CD4-positive, CD25-positive, alpha-beta regulatory T cell (primary cell): ENCODE measurements at places on chromosomes 6 and 20. TPM values are rescaled to one million over a fixed set of nuclear protein-coding genes. Genes with fewer than 3 reads are reported as not detected.

DNA sequence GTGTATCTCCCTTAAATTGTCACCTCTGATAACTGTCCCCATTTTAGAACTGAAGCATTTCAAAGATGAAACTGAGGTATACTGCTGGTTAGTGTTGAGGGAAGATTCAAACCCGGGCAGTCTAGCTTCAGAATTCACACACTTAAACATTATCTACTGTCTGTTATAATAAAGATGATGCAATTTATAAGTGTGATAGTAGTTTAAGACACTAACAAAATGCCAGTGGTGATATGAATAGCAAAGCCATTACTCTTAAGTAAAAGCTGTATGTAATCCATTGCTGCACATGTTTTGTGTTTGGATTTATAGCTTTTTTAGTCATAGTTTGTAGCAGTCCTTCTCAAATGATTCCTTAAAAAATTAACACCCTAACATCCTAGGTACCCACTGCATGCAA is 19.8 kb downstream of the USP45 start:
- DNase-seq: no peak

DNA sequence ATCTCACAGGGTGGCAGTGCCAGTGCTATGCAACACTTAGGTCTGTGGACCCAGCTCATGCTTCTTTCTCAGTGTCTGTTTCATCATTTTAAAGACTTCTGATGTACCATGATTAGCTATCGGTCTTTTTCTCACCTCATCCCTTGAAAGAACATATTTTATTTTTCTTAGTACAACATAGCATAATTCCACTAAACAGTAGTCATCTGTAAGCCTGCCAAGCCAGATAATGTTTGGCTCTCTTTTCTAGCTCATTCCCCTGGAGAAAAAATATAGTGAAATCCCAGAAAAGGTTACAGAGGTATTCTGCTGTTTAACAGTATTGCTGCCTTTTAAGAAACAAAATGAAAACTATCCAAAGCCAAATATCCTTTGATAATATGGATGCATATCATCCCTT is 177.0 kb upstream of the MMS22L start:
- DNase-seq: no peak

GRCh38 chr6:30768634-30769087 is 24.3 kb upstream of the IER3 start:
- no peak for DNase-seq

OXT gene
- polyA plus RNA-seq: 0.50 TPM

NFKBIL1 gene
- 6.4 TPM for polyA plus RNA-seq

DNA sequence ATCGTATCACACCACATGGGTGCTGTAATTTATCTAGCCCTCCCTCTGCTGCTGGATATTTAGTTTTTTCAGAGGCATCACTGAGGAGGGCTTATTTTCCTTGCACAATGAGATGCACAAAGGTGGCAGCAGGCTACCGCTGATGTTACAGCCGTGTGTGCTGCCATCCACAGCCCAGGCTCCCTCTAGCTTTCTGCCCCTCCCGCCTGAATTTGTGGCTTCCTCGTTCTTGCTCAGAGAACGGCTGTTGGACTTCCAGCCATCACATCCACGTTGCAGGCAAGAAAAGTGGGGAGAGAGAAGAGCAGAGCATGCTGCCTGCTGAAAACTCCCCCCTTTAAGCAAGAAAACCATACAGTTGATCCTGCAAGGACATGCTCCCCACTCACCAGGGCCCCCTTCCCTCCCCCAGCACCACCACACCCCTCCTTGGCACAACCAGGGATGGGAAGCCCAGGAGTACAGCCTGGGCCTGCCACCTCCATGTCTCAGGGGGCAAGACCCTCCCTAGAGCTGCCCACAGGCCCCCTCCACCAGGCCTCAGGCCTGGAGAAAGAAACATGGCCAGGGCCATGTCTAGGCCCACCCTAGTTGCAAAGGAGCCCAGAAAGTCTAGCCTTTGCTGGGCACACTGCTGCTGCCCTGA is 102.6 kb downstream of the MRPL14 start:
- no peak for DNase-seq

- DNase-seq: no peak
Observed at GRCh38 chr6:79246891-79247290, 12.4 kb upstream of the HMGN3 start.

OR2H1 gene
- polyA plus RNA-seq: not detected

DNA sequence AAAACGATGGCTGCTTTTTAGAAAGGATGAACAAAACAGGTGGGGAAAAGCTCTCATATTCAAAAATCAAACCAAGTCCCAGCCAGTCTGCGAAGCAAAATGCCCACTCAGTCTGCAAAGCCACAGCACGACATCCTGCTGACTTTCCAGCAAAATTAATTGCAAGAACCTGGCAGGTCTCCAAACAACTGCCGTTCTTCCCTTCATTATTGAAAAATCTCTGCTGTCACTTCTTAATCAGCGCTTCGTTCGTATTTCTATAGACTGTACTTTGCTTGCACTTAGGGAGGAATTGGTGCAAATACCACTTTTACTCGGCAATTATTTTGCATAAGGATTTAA is 222.4 kb downstream of the CBLN4 start:
- no peak for DNase-seq

MAP7 gene
- 0.06 TPM for polyA plus RNA-seq

- DNase-seq: no peak
Observed at GRCh38 chr20:10465135-10465534, 30.0 kb downstream of the SLX4IP start.

- DNase-seq: no peak
Observed at GRCh38 chr6:106102967-106103727, 17.0 kb downstream of the PRDM1 start.

DNA sequence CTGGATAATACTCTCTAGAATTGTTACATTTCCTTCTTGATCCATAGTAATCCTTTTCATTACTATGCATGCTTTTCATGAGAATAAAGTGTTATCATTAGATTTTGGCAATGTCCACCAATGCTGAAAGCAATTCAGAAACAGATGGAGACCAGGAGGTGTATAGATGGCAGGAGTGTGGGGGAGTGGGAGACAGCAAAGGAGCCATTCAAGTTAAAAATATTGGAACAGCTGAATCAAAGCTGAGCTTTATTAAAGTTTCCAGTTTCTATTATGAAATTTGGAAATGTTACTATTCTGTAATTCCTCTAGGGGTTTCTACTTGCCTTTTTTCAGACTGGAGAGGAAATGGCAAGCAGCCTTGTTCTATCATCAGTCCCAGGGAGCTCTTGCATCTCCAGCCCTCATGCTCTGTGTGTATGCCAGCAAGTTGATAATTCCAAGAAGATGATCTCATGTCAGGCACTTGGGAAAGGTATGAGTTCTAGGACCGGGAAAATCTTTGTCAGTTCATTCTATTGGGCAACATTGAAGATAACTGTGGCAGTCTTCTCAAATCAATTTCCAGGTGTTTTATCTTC is 228.0 kb downstream of the CD109 start:
- no peak for DNase-seq

DNA sequence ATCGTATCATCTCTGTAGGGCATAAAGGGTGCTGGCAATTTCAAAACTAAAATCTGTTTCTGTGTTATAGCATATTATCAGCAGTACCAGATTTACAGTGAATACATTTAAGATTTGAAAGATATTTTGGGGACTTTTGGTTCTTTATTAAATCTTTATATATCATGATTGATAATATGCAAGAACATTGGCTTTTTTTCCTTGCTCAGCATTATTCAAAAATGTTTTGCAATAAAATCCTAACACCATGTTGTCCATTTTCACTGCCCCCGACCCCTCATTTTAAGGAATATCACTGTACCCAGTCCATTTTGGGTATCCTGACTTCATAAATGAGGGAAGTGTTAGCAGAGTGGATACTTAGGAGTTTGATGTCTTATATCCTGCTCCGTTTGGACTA is 16.3 kb downstream of the FARS2 start:
- DNase-seq: no peak

DNA sequence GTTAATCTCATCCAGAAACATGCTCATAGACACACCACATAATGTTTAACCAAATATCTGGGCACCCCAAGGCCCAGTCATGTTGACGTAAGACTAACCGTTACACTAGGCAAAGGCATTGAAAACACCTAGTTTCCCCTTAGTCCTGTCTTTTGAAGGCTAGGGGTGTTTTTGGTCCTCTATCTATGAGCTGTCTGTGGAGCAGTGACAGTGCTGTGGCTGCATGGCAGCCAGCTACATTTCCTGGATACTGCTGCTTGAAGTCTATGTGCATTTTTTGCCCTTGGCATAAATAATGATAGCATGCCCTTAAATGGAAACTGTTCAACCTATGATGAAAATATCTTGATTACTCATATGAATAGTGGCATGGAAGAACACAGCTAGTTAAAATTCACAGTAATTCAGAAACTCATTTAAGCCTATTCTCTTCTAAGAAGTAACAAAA is 18.6 kb downstream of the FARS2 start:
- DNase-seq: peak; percentile 28

NRSN1 gene
- not detected for polyA plus RNA-seq
